Astrocyte (in vitro differentiated cells and primary cell): ENCODE measurements at places on chromosomes 13 and 19. TPM values are rescaled to one million over a fixed set of nuclear protein-coding genes. Genes with fewer than 3 reads are reported as not detected.

GRCh38 chr13:46168783-46169182 is 13.2 kb downstream of the LCP1 start:
- H3K36me3 ChIP-seq: no peaks in the 10 kb centered on the region
- no peaks in the 10 kb centered on the region for H3K27me3 ChIP-seq
- no peak for DNase-seq
- no peak overlapping the region for H3K4me3 ChIP-seq
- no peak overlapping the region for H3K27ac ChIP-seq

GRCh38 chr19:43464134-43464775 is 1.2 kb downstream of the LYPD3 start:
- peaks cover 7% of the 10 kb centered on the region for H3K27me3 ChIP-seq
- no peak overlapping the region for H3K27ac ChIP-seq
- peak overlapping the region; percentile 62 for H3K4me3 ChIP-seq
- peaks cover 19% of the 10 kb centered on the region for H3K4me1 ChIP-seq
- no peak for DNase-seq

EBI3 gene
- total RNA-seq: 5.4 and 5.5 TPM in 2 replicates

ZNF570 gene
- 5.7 and 6.5 TPM in 2 replicates for total RNA-seq
